ENCODE measurements at places on chromosomes 11 and 22. TPM values are rescaled to one million over a fixed set of nuclear protein-coding genes. Genes with fewer than 3 reads are reported as not detected.

DNA sequence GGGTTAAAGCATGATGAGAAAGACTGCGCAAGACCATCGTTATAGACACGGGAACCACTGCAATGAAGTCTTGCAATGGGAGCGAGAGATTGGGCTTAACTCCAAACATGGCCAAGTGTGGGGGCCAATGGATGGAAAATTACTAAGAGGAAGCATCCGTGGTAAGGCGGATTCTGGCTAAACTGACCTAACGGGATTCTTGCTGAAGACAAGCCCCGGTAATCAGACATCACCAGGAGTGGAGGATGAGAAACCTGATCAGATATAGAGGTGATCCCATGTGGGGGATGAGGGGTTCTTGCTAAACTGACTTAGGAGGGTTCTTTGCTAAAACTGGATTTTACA lies 5.8 kb upstream of the SYNGR1 start:
- DNase-seq = no peak

The ETS1 gene
- 53.4 TPM for total RNA-seq

The ADSL gene
- total RNA-seq = 56.6 TPM

GRCh38 chr11:85109141-85109540 lies 518.0 kb downstream of the DLG2 start:
- no peak for DNase-seq

DNA sequence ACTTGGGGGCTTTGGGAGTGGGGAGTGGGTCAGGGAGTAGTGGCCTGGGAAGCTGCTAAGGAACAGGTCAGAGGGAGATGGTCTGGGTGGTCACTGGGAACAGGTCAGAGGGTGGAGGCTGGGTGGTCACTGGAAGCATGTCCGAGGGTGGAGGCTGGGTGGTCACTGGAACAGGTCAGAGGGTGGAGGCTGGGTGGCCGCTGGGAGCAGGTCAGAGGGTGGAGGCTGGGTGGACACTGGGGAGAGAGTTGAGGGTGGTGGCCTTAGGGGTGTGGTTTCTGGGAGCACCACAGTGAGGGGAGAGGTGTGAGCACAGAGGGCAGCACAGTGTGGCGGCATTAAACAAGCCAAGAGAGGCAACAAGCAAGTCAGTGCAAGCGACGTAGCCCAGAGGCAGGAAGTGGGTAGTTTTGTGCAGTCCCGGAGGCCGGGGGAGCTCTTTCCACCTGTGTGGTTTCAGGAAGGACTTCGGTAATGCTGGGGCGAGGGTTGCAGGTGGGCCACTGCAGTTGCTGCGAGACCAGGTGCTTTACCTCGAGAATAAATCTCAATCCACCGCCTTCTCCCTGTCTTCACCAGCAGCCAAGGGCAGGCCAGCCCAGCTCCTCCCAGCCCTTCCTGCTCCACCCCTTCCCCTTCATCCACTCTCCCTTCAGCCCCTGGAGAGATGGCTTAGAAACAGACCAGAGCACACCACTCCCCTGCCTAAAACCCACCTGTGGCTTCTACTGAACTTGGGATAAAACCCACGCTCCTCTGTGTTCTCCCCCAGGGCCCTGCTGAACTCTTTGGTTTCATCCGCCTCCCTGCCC lies 3.2 kb upstream of the CACNA1I start:
- no peak for DNase-seq

GRCh38 chr11:108620958-108621772 lies 27.6 kb upstream of the EXPH5 start:
- DNase-seq = no peak

DNA sequence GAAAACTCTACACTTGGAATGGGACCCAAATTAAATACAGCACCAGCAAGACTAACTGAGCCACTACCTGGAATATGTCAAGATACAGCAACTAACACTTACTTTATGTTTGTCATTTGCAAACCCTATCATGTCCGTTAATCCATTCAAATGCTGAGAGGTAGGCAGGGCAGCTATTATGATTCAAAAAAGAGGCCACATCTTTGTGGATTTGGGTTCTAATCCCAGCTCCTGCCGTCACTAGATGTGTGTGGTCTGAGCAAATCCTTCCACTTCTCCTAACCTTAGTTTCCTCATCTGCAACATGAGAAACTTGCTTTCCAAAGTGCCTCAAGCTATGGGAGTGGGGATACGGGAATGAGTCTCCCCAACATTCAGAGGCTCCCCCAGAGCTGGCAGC lies 24.2 kb downstream of the FLI1 start:
- DNase-seq = no peak

- no peak for DNase-seq
Measured at GRCh38 chr11:35886759-35887158, 57.1 kb upstream of the LDLRAD3 start.

DNA sequence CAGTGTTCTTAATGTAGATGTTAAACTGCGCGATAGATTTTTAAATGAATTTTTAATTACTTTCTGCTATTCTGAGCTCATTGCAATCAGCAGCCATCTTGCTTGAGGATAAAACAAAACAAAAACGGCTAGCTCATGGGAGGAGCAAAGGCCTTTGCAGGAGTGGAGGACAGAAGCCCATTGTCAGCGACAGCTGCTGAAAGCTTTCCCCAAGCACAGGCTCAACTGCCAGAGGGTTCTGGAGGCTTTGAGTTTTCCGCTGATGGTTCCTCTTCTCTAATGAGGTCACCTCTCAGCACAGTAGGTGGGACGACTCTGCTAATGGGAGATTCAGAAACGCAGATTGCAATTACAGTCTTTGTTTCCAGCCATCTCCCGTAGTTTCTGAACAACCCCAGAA lies 167.1 kb upstream of the TTC12 start:
- no peak for DNase-seq

DNA sequence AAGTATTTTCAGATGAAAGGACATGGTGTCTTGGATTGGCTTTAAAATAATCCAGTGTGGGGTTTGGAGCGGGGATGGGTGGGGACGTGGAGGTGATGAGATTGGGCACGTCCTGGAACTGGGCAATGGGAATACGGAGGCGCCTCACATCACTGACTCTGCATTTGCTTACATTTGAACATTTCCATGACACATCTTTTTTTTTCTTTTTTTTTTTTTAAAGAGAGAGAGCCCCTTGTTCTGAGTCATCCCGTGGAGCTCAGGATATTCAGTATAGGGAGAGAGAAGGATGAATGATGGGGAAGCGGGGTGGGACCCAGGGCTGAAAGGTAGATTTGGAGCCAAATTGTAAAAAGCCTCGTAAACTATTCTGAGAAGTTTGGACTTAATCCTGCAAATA lies 142.7 kb downstream of the FBXO7 start:
- DNase-seq = no peak

- no peak for DNase-seq
Measured at GRCh38 chr22:42680648-42681047, 31.5 kb upstream of the CYB5R3 start.

DNA sequence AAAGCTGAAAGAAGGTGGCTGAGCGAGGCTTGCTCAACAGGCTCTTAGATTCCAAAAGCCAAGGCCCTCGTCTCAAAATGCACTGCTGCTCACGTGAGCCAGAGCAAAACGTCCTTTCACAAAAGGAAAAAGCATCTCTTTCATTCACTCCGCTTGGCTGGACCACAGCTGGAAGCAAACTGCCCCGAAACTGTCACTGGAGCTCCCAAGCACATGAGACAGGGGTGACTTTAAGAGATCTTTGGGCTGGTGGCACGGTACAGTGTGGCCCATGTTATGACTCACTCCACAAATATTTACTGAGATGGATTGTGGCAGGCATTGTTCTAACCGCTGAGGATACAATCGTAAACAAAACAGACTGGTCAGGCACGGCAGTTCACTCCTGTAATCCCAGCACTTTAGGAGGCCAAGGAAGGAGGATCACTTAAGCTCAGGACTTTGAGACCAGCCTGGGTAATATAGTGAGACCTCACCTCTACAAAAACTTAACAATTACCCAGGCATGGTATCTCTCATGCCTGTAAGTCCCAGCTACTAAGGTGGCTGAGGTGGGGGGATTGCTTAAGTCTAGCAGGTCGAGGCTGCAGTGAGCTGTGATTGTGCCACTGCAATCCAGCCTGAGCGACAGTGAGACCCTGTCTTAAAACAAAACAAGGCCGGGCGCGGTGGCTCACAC lies 3.6 kb downstream of the PLA2G6 start:
- DNase-seq = peak; percentile 43

GRCh38 chr22:42154293-42155052 lies 23.9 kb upstream of the CYP2D6 start:
- DNase-seq = no peak

The SLC17A6 gene
- total RNA-seq = not detected

The MRPL23 gene
- total RNA-seq = 102 TPM

GRCh38 chr22:36928196-36928595 lies 14.8 kb downstream of the CSF2RB start:
- no peak for DNase-seq

DNA sequence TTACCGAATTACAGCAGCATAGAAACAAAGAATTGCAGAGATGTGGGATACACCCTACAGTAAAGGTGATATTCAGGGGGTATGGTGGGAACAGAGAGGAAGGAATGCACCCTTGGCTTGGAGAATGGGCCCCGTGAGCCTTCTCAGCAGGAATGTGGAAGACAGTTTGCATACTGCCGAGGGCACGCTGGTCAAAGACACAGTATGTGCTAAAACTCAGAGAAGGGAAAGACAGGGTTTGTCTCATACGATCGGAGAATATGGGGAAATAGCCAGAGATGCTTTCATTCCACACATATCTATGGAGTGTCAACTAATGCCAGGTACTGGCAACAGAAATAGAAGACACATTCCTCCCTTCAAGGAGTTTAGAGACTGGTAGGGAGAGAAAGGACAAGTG lies 36.9 kb downstream of the UBASH3B start:
- no peak for DNase-seq

The STT3A gene
- total RNA-seq = 58.6 TPM

All from left ventricle myocardium superior (tissue), 1 donor.